ENCODE measurements at places on chromosomes 6 and 20.

- peak; percentile 56 for DNase-seq
Measured at GRCh38 chr6:27145731-27146455, 101.6 kb upstream of the PRSS16 start.

- DNase-seq = no peak
Measured at GRCh38 chr6:45590696-45591184, 213.0 kb upstream of the SUPT3H start.

DNA sequence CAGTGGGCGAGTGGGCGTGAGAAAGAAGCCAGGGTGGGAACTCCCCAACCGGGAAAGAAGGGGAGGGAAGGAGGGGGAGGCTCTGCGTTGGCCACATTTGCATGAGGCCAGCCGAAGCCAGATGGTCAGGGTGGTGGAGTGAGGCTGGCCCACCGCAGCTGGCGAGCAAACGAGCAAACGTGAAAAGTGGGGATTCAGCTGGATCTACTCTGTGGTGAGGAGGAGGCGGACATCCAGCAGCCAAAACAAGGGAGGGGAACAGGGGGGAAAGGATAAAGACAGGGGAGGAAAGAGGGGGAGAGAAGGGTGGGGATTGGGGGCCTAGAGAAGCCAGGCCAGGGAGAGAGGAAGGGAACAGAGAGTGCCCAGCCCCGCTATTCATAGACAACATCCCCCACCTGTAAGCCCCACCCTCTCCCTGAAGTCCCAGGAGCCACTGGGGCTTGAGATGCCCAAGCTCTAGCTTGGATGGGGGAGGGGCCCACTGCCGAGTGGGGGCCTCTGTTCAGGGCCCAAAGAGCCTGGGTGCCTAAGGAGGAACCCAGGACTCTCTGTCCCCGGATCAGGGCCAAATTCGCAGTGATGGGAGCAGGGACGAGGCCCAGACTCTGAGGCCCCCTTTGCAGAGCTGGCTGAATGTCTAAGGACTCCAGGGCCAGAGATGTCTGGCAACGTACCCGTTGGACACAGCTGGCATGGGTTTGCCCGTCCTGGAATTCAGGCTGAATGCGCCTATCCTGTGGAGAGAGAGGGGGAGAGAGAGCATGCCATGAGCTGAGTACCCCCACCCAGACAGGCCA is 45.1 kb downstream of the CPNE5 start:
- DNase-seq = no peak

GRCh38 chr20:3072530-3073250 is 1.3 kb downstream of the OXT start:
- DNase-seq = no peak

DNA sequence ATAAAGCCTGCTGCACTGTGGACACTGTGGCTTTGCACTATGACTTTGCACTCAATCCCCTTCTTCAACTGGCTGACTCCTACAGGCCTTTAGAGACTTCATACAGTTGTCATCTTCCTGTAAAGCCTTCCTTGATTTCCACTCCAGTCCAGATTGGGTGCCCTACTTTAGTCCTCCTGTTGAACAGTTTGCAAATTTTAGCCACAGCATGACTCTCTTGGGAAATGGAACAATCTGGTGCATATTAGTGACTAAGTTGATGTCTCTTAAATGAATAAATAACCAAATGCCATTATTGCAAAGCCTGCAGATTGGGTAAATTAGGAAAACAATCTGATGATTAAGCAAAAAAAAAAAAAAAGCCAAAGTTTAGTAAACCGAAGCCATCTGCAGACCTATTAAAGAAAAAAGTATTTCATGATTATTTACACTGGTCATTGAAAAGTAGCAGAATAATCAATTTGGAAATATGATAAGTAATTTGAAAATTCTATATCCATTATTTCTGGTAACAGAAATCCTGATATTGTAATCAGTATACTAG is 12.6 kb downstream of the PLCB4 start:
- no peak for DNase-seq

DNA sequence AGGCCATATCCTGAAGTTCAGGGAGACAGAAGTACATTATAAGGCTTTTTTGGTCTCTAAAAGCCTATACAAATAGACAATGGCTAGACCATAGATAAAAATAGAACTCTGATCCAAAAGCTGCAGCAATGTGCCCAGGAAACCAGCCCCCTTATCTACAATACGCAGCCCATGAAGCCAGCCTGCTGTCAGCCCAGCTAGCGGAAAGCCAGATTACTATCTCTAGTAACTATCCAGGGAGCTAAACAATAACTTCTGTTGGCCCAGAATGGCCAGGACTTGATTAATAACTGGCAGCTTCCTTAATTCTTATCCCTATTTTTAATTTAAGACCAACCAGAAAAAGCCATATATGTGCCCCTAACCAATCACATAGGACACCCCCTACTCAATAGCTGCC is 160.4 kb upstream of the SMLR1 start:
- DNase-seq = no peak

DNA sequence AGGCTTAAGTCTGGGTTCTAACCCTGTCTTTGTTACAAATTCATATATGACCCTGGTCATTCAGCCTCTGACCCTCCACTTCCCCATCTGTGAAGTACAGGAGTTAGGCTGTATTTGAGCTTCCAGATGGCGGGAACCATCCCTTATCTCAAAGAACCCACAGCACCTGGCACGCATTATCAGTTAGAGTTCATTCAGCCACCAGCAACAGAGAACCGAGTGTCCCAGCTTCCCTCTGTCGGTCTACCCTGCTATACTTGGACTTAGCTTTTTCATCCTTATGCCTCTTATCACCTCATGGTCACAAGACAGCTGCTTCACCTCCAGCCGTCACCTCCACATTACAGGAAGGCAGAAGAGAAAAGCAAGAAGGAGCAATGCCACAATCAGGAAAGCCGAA is 147.8 kb downstream of the EYA2 start:
- no peak for DNase-seq

- no peak for DNase-seq
Measured at GRCh38 chr20:11926292-11926998, 8.8 kb downstream of the BTBD3 start.

DNA sequence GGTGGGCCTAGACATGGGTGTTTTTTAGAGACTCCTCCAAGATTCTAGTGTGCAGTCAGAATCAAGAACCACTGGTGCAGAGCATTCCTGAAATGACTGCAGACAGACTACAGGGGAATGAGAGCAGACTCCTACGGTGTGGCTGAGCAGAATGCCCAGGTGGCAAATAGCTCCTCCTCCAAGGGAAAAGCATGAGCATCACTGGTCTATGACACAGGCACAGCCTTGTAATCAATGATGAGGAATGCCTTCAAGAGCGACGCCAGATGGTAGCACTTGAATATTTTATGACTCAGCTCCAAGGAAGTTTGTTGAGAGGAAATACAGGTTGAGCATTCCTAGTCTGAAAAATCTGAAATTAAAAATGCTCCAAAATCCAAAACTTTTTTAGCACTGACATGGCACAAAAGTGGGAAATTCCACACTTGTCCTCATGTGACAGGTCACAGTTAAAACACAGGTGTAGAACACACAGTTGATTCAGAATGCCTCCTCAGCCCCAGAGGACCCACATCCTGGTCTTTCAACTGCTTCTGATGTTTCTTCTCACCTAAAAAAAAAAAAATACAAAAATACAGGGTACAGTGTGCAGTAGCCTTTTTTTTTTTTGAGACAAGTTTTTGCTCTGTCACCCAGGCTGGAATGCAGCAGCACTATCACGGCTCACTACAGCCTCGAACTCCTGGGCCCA is 10.6 kb upstream of the FAM8A1 start:
- no peak for DNase-seq

- no peak for DNase-seq
Measured at GRCh38 chr6:2222275-2222842, 23.0 kb downstream of the GMDS start.

DNA sequence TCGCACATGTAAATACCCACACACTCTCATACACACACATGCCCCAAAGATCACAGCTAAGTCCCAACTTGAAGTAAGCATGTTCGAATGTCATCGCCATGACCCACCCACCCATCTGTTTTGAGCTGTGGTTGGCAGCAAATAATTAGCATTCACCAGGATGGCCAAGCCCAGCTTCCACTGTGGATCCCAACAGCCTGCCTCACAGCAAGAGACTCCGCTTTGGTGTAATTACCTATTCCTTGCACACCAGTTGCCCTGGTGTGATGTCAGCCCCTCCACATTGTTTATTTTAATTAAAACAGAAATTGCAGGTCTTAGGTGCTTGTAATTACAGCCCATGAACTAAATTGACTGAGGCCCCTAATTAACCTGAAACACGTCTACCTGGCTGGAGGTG is 81.1 kb downstream of the MAFB start:
- no peak for DNase-seq

- DNase-seq = no peak
Measured at GRCh38 chr6:7467007-7467897, 74.2 kb upstream of the DSP start.

Measured in stimulated activated CD8-positive, alpha-beta memory T cell treated with anti-CD3 and anti-CD28 coated beads, Interleukin-7, amount 100 ng/mL, for 1 hour (primary cell).